Kidney capillary endothelial cell (primary cell): ENCODE measurements at places on chromosomes 7 and 10.

DNA sequence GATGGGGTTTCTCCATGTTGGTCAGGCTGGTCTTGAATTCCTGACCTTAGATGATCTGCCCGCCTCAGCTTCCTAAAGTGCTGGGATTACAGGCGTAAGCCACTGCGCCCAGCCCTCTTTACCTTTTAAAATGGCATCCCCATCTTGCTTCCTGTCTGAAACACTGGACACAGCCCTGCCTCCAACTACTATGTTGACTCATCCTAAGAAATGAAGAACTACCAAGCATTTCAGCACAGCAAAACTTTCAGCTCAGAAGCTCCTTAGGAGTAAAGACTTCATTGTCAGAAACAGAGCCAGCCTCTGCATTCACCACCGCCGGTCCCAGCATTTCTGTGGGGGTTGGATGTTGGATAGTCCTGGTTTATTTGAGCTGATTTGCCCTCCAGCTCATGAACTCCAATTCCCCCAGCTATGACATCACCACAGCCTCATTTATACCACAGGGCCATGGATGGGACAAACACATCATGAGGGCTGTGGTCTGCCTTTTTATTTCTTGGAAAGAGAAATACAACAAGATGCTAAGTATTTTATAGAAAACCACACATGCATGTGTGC lies 123.5 kb downstream of the ADCY1 start:
- DNase-seq: no peak

DNA sequence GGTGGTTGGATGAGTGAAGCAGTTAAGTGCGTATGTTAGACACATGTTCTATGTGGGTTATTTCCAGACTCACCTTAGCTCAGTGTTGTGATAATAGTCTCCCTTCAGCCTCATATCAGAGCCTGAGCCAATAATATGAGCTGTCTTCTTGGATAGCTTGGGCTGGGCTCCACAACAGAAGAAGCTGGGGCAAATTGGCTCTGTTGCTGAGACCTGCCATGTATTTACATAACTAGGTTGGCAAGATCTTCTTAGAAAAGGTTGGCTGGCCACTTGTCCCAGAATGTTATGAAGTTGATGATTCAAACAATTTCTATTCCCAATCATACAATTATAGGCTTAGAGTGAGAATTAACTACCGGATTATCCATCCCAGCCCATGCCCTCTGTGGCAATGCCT lies 35.7 kb upstream of the CREB5 start:
- DNase-seq: no peak

GRCh38 chr10:89810908-89811525 lies 109.6 kb downstream of the KIF20B start:
- no peak for DNase-seq

GRCh38 chr7:50422858-50423257 lies 27.3 kb downstream of the FIGNL1 start:
- DNase-seq: no peak

- peak; percentile 82 for DNase-seq
Observed at GRCh38 chr7:45921699-45922519, 837 bp upstream of the IGFBP3 start.

GRCh38 chr10:123140164-123140982 lies 4.6 kb downstream of the HMX3 start:
- DNase-seq: no peak

DNA sequence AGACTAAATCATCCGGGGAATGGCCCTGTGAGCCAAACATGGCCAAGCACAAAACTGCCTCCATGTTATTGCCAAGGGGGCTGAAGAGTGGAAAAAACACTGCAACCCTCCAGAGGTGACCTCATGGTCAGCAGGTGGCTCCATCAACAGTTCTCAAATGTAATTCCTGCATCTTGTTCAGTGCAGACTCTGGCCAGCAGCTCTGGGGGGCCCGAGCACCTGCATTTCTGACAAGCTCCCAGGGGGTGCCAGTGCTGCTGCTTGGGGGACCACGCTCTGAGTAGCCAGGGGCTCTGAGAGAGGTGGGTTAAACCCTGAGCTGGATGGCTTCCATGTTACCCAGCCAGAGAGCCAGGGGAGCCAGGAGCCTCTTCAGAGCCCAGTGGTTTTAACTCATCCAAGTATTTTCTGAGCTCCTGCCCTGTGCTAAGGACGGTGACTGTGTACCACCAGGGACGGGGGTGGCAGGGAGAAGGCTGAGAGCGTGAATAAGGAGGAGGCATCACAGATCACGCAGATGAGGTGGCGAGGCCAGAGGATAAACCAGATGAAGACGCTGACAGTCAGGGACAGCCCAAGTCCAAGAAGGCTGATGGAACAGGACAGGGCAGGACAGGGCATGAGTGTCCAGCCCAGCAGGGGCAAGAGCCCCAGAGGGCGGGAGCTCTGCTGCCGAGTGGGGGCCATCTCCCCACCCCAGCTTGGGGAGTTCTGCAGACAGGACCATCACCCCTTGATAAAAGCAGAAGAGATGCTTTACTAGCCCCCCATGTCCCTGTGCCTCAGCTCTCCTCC lies 52.9 kb downstream of the CLEC2L start:
- no peak for DNase-seq

DNA sequence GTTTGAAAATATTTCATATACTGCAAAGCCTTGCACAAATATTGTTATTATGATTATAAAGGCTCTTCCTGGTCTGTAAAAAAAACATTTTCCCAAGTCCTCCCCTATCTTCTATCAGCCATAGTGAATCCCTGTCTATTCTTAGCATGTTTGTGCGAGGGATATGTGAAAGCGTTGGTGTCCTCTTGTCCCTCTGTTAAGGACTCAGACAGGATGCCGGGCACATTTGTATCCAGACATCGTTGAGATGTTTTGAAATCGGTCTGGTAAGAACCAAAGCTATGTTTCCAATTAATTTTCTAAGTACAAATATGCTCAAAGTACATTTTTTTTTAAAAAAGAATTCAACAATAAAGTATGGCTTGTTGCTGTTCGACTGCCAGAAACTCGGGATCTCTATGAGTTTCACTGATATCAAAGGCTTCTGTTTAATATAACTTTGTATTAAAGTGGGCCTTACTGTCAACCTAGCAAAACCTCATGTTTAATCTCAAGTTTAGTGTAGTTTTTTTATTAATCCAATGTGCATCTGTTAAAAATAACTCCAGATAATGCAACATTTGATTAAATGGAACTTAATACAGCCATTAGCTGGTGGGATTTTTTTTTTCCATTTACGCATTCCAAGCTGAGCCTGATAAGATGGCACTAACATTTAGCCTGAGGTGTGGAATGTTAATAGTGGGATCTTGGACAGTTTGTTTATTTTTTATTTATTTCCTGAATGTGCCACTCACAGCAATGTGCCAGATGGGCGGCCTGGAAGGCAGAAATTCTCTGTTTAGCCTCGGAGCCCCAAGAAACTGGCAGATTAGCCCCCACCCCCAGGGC lies 754.3 kb downstream of the LRMDA start:
- DNase-seq: no peak

DNA sequence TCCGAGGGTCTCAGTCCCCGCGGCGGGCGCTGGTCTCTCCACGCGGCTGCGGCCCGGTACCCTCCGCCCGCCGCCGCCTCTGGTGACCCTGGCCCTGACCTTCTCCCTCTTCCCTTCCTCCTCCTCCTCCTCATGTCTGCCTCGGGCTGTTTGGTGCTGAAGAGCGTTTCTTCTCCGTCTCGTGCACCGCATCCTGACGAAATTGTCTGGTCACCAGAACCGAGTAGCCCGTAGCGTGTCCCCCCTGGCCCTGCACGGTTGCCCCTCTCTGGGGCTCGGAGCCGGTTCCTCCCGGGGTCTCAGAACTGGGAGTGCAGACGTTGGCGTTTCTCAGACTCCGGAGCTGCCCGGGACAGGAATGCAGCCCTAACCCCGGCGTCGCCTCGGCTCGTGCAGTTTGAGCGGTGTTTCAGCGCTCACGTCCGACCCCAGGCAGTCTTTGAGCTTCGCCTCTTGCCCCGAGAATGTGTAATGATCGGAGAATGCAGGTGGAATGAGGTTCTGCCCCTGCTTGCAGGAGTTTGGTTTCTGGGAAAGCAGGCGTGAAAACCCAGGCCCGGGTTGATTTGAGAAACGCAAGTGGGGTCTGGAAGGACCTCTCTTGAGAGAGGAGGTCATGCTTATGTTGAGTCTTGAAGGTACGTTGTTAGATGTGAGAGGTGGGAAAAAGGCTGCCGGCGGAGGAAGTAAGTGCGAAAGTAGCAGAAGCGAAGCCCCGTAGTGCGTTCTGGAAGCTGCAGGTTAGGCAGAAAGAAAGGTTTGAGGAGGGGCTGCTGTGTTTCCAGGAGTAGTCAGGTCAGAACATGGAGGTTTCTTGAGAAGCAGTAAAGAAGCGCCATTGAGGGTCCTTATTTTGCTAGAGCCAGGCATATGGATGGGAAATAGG lies 743 bp downstream of the RBM17 start:
- no peak for DNase-seq

DNA sequence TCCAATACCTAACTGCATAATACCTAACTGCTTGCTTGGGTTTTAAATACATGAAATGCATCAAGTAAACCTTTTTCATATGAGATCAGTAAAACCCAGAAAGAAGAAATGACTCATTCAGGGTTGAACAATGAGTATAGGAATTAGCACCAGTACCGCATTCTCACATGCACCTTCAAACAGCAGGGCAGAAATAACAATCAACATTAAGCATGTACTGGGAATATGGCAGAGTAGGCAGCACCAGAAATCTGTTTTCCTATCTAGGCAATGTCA lies 850.3 kb upstream of the SORCS1 start:
- no peak for DNase-seq

DNA sequence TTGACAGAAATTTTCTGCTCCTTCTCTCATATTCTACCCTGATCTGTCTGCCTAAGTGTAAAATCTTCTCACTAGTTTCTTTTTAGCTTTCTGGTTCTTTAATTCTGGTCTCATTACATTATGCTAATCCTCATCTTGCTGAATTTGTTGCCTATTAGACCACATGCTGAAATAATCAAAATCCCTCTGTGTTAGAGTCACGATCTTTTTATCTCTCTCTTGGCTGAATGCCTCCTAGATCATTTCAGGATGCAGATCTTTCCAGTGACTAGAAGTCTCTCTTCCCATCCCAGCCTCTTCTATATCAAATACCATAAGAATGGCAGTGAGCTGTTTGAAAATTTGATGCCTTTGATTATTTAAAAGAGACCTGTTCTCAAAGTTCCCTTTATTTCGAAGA lies 661.9 kb downstream of the SORCS1 start:
- no peak for DNase-seq

GRCh38 chr7:47580811-47581331 lies 1.0 kb downstream of the TNS3 start:
- no peak for DNase-seq

- DNase-seq: no peak
Observed at GRCh38 chr7:39306016-39306570, 260.1 kb upstream of the YAE1 start.

- DNase-seq: no peak
Observed at GRCh38 chr7:46290374-46291049, 369.4 kb upstream of the IGFBP3 start.

GRCh38 chr7:4794591-4795350 lies 19.3 kb downstream of the AP5Z1 start:
- DNase-seq: no peak

DNA sequence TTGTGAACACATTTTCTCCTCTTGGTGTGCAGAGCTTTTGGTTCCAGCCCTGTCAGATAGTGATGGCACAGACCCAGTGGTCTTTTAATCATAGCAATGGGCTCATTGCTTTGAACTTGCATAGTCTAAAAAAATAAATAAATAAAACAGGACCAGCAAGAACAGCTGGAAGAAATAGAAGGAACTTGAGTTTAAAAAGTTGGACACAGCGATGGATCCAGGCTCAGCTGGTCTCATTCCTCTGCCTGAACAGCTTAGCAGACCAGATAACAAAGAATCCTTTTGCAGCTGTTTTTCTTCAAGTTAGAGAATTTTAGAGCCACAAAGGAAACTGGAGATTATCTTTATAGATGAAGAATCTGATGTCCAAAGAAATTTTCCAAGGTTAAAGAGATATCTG lies 1005.6 kb downstream of the LRMDA start:
- no peak for DNase-seq

- DNase-seq: no peak
Observed at GRCh38 chr7:101814991-101815825, 2.2 kb upstream of the CUX1 start.

DNA sequence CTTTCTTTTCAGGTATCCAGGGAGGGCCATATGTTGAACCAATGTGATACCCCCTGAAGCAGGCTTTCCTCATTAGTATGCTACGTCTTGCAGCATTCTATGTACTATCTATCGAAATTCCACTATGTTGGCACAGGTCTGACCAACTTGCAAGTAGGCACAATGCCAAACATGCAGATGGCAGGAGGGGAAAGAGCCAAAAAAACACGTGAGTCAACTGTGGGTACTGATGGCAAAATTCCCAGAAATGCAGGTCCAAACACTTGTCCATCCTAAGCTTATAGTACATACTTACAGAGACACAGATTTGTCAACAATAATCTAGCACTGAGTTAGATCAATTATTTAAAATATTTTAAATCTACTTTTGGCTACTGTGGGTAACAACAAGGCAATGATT lies 394.9 kb downstream of the DGKB start:
- no peak for DNase-seq

DNA sequence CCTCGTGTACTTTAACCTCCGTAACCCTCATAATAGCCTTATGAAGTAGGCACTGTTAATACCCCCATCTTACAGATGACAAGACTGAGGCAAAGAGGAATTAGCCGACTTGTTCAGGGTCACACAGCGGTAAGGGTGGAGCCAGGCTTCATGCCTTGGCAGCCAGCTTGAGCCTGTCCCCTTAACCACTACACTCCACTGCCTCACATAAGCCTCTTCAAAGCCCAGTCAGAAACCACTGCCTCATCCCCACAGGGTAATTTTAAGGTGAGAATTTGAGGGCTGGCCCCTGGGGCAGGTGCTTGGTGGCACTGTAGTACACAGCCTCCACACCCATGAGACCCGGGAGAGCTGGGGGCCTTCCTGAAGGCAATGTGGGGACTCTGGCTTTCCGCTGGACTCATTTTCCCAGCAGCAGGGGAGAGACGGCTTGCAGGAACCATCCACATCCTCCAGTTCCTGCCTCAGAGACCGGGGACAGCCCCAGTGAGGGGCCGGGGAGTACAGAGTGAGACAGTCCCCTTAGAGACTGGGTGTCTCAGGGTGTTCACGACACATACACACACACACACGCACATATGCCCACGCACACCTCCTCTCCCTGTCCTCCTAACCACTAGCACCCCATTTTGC lies 7.6 kb upstream of the C10orf105 start:
- no peak for DNase-seq

DNA sequence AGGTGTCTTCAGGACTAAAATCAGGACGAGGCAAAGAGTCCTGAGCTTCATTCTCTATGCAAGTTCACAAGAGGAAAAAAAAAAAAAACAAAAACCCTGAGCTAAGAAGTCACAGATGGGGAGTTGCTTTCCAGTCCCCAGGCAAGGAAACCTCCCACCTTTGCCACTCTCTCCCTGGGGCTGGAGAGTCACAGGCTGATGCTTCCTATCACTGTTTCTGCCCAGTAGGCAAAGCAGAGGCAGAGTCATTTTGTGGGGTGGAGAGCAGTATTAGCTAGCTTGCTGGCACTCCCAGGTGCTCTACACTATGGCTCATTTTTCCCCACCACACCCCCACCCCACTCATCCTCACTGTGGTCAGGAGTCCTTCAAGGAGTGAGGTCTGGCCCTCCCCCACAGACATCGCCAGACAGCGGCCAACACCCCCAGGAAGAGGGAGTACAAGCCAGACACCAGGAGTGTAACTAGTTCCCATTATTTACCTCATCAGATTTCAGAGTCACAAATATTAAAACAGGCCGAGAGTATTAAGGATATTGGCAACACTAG lies 34.6 kb upstream of the UNC5B start:
- DNase-seq: no peak
